ENCODE measurements at places on chromosomes 4 and X.

- no peak for DNase-seq
Measured at GRCh38 chr4:37699868-37700481, 13.8 kb upstream of the RELL1 start.

DNA sequence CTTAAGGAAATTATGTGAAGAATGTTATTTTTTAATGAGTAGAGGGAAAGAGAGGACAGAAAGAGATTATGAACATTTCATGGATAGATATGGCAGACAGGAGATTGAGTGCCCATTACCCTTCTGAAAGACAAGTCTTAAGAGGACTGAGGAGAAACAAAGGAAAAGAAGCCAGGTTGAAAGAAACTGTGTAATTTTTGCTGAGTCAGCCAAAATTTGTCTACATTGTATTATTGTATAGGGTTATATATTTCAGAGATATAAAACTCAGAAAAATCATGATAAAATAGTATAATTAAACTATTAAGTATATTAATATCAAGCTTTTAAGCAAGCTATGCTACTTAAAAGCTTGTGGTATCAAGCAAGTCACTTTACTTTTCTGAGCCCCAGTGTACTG lies 4.9 kb downstream of the TMPRSS11B start:
- no peak for DNase-seq

DNA sequence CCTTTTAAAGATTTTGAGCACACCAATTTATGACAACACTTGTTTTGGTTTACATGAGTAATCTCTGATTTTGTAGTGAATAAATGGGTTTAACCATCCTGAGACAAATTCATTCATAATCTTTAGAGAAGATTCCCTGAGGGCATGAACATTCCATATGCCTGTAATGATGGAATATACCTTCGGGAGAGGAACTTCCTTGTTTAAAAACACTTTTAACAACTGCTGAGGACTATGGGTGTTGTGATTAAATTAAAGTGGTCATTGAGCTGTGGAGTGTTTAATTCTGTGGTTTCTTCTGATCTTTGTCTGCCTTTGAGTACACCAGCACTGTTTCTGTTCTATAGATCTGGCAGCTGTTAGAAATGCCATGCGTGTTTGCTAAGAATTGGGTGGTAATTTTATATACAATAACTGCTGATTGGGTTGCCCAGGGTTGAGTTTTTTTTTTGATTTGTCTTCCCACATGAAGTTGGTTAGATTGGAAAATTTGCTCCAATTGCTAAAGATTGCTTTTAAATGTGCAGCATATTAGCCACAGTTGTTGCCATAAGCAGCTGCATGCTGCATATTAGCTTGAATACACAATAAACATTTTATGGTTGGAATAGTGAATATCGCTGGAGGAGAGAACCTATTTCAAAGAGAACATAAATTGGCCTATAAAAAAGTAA lies 86.8 kb downstream of the DCLK2 start:
- DNase-seq, result no peak

- DNase-seq, result no peak
Measured at GRCh38 chrX:66601522-66601921, 37.4 kb downstream of the EDA2R start.

DNA sequence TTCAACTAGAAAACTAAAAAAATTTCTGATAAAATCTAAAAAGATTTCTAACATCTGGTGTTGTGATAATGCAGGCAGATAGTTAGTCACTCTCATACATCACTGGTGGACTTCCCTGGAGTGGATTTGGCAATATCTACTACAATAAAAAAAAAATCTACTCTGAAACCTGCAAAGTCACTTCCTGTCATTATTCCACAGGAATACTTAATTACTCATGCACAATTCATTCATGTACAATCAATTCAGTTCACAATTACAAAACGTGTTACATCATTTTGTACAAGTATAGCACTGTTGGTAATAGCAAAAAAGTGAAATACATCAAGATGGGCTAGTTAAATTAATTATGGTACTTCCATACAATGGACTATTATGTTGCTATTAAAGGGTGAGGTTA lies 16.5 kb upstream of the RHOH start:
- no peak for DNase-seq

GRCh38 chrX:771536-771935 lies 140.9 kb downstream of the SHOX start:
- DNase-seq, result no peak

DNA sequence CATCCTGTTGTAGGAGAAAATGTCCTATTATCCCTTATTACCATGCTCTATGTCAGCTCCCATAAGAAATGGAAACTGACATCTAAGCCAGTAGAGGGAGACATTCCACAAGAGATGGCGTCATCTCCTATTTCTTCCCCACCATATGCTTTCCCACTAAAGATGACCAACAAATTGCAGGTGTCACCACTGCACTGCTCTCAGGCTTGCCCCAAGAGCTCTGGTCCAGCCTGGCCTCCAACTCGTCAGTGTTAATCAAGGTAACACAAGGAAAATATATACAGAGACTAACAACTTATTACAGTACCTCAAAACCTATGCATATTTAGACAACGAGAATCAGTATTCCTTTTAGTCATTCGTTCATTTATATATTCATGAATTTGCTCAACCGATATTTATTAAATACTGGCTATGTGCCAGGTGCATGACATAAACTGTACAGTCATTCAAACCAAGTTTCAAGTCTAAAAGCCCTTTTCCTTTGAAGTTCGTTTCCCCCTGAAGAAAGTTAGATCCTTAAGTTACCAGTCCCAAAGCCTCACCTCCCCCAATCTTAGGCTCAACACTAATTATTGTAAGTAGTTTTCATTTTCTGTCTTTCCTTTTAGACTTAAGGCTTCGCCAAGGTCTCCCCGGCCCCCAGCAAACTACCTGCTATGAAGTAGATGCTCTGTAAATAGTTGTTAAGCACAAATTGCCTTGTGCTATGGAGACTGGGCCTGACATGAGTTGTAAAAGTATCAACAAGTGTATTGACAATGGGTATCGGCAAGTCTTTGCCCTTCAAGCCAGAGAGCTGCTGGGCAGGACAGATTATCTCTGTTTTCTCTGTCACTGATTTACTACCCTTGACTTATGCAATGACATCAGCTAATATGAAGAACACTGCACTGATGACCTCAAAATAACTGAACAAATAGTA lies 3.1 kb upstream of the FGB start:
- DNase-seq, result no peak

DNA sequence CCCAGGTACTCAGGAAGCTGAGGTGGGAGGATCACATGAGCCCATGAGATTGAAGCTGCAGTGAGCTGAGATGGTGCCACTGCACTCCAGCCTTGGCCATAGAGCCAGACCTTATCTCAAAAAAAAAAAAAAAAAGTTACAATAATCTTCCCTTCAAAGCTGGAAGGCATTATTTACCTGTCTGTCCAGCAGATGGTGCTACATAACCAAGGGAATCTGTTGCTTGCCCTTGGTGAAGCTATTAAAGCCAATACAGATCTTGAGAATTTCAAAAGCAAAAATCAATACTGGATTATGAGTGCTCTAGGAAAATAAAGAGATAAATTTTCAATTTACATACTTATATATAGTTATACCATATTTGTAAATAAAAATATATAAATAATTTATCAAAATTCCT lies 25.9 kb downstream of the PKD2 start:
- DNase-seq, result no peak

DNA sequence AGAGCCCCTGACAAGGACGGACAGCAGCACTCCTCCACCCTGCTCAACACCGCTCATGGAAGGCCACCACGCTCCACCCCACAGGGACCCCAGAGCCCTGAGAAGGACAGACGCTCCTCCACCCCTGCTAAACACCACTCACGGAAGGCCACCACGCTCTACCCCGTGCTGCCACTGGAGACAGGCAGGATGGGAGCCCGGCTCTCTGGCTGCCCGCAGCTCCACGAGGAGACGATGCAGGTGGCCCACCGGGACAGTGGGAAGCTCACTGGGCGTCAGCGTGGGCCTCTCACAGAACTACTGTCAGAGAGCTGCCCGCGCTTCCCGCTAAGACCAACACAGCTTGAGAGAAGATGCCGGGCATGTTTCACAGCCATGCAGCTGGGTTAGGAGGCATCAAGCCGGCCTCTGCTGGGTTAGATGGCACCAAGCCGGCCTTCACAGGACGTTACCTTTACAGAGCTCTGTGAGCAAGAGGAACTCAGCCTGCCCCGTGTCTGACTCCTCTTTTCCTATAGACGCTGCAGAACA lies 20.8 kb downstream of the GAK start:
- DNase-seq, result no peak

- DNase-seq, result no peak
Measured at GRCh38 chrX:49644991-49645637, 46.3 kb downstream of the GAGE1 start.

GRCh38 chr4:165359506-165359905 lies 19.3 kb upstream of the CPE start:
- DNase-seq, result no peak

DNA sequence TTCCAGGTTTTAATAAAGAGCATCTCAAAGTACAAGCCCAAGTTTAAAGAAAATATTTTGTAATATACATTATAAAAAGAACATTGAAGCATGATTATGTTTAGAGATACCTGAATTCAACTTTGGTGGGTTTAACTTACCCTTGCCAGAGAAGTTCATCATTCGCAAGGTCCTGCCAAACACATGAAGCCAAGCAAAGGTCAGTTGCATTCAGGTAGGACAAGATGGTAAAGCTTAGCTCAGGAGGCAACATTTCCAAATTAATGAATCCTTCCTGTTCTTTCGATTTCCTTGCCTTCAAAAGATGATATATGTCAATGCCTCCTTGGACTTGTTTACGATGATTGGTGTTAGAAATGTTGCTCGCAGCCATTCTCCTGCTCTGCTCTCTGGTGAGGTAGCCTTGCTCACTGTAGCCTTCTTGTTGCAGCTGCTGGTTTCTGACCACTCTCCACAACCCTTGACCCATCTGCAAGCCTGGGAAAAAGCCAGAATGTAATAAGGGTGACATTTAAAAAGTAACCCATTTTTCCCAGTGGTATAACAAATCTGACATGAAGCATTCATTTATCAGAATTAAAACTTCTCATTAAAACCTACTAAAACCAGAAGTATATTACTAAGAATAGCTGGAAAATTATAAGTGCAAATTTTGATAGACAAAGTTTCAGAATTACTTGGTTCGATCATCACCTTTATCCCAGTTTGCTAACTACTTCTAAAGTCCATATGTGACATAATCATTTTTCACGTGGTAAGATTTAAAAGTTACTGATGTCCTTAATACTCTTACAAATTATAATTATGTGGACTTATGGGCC lies 20.6 kb downstream of the FBXO8 start:
- DNase-seq, result no peak

DNA sequence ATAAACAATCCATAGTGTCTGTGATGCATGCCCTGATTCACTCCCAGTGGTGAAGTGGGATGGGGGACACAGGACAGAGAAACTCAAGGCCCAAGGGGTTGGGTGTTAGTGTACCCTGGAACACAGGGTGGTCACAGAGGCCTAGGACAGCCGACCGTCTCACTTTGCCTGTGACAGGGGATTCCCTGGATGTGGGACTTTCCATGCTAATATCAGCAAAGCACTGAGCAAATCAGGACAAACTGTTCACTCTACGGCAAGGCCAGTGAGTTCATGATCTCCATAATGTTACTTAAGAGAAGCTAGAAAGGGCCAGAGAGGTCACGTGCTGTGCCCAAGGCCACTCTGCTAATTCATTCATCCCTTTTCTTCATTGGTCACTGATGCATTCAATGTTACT lies 158.7 kb upstream of the RBPJ start:
- DNase-seq, result no peak

DNA sequence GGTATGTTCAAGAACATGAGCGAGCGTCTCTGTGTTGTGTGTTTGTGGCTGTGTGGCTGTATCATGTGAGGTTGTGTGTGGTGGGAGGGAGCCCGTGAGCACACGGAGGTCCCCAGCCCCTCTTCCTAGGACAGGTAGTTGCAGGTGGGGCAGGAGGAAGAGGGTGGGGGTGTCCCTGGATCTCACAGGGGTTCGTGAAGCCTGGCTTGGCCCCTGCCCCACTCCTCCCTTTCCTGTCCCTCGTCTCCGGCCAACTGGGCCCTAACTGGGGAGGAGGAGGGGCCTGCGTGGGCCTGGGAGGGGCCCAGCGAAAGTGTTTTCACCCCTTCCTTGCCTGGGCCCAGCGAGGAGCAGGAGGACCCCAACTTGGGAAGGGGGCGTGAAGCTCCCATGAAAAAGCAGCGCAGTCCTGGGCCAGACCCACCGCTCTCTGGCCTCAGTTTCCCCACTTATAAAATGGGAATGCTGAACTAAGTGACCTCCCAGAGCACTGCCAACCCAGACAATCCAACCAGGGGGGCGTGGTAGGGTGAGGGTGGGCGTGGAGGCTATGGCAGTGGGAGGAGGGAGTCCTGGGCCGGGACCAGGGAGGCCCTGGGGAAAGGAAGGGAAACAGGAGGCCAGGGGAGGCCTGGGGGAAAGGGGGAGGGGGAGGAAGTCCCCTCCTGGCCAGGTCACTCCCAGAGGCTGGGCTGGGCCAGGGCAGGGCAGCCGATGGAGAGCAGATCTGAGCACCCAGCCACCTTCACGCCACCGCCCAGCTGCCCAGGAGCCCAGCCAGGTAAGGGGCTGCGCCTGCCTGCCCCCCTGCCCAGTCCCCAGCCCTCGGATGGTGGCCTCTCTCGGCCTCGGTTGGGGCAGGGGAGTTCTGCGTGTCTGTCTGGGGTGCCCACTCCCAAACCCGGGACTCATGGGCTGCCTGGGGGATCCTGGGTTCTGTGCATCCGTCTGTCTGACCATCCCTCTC lies at the start of gene AVPR2:
Gene AVPR2 (plus strand): TSS at position 683 of the 967 bp plus-strand sequence. CDS start 473 bp downstream, outside the sequence.
- no peak for DNase-seq

DNA sequence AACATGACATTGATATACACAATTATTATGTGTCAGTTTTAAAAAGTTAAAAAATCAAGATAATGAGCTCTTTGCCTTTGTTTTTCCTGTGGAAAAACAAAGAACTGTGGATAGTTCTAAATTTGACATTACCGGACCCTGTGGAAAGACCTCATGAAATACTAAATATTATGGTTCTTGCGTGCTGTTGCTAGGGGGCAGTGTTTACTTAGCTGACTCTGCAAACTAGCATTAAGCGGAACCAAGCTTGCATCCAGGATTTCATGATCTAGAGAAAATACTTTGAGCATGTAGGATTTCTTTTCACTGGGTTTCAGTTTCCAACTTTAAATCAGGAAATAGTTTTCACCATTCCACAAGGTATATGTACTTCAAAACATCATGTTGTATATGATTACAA lies 33.6 kb downstream of the CLCN4 start:
- DNase-seq, result no peak
